ENCODE measurements at places on chromosomes 2 and 18.

GRCh38 chr2:58019229-58019628, 27.4 kb upstream of the VRK2 start:
- DNase-seq, result no peak

- DNase-seq, result no peak
Observed at GRCh38 chr2:129929321-129930290, 49.9 kb upstream of the RAB6C start.

- no peak for DNase-seq
Observed at GRCh38 chr2:191646163-191646902, 31.6 kb upstream of the NABP1 start.

- DNase-seq, result no peak
Observed at GRCh38 chr2:163187995-163188655, 349.6 kb upstream of the KCNH7 start.

DNA sequence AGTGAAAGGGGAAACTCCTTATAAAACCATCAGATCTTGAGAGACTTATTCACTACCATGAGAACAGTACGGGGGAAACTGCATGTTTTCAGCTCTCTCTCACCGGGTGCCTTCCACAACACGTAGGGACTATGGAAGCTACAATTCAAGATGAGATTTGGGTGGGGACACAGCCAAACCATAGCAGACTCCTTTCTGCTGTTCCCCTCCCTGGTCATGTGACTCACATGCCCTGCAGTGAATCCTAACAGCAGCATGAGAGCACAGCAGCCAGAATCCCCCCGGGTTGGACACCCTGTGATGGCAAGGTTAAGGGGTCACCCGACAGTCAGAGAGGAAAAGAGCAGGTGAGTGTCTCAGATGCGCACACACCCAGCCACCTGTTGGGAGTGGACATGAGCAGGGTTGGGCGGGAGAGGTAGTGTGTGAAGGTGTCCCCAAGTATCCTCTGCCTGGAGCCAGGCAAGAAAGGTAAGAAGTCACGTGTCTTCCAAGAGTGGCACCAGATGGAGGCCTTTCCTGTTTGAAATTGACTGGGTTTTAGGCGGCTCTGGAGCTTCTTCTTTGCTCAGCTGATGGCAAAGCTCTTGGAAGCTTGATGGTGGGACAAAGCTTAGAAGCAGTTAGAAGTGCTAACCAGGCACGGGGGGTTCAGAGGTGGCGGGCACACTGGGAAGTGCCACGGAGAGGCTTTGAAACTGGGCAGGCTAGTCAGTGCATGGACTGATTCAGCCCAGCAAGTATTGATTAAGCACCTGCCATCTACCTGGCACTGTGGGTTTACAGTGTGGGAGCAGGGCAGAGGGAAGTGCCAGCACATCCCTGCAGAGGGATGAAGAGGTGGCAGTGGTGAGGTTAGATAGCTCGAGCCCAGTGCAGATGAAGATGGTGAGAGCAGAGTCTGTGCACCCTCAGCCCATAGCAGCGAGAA, 68.7 kb downstream of the RHOB start:
- DNase-seq, result no peak

All from HEK293T (cell line).